Hippocampal formation (tissue), 2 donors: ENCODE measurements at places on chromosomes 12 and 14.
A peak's percentile ranks its signal among the peaks of the same experiment; 100 is the strongest.

- DNase-seq, result no peak
Observed at GRCh38 chr14:92122351-92122677, 545 bp downstream of the CPSF2 start.

GRCh38 chr12:1421091-1421846, 173.1 kb downstream of the FBXL14 start:
- DNase-seq, result no peak

- no peak for DNase-seq
Observed at GRCh38 chr14:68703093-68703492, 89.8 kb downstream of the ZFP36L1 start.

DNA sequence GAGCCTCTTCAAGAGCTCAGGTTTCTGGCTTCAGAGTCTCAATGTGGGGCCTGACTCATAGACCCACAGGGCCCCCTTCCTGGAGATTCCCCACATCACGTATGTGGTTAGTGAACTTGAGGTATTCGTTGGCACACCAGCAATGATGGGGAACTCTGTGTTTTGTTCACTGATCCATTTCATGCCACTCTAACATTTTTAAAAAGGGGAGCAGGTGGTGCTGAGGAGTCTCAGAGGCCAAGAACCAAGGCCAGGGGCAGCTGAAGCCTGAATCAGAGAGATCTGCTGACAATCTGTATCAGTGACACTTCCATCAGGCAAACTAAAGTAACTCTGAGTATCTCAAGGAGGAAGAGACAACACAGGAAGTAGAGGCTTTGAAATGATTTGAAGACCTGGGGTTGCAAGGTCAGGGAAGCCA, 323.4 kb downstream of the VRK1 start:
- no peak for DNase-seq

- peak; percentile 27 for DNase-seq
Observed at GRCh38 chr14:80211153-80212022, at the start of gene DIO2. TSS of gene DIO2 (minus strand) at chr14:80211504. CDS start at chr14:80211472, 32 bp downstream.

DNA sequence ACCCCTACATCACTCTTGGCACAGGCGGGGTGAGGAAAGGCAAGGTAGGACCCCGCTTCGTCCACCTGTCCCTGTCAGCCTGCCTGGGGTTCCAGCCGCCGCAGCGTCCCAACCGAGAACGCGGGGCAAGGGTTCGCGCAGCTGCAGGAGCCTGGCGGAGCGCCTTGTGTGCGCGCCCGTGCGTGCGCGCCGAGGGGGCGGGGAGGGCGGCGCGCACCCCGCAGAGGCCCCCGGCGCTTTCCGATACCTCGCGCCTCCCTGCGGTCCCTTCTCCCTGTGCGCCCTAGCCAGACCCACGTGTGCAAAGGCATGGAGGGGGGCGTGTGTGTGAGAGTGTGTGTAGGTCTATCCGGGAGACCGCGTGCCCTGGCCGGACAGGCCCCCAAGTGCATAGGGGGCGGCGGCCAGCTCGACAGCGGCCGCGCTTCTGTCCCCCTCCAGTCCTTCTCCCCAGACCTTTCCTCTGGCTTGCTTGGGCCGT, 122.4 kb downstream of the TSPAN9 start:
- DNase-seq, result no peak

GRCh38 chr12:11765421-11765816, 115.9 kb downstream of the ETV6 start:
- DNase-seq, result no peak

DNA sequence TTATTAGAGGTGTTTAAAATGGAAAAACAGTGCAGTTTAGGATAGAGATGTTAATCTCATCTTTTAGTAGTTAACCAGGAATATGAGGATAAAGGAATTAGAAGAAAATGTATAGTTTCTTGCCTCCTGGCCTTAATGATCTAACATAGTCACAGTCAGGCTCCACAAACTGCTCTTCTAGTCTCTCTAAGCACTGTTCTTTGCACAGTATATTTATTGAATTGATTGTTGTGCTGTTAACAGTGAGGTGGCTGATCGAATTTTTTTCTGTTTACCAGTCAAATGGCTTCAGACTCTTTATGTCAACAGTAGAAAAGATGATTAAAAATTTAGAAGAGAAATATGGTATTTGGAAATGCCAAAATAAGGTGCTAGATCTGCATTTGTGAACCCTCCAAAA, 37.8 kb downstream of the ATF7IP start:
- no peak for DNase-seq

DNA sequence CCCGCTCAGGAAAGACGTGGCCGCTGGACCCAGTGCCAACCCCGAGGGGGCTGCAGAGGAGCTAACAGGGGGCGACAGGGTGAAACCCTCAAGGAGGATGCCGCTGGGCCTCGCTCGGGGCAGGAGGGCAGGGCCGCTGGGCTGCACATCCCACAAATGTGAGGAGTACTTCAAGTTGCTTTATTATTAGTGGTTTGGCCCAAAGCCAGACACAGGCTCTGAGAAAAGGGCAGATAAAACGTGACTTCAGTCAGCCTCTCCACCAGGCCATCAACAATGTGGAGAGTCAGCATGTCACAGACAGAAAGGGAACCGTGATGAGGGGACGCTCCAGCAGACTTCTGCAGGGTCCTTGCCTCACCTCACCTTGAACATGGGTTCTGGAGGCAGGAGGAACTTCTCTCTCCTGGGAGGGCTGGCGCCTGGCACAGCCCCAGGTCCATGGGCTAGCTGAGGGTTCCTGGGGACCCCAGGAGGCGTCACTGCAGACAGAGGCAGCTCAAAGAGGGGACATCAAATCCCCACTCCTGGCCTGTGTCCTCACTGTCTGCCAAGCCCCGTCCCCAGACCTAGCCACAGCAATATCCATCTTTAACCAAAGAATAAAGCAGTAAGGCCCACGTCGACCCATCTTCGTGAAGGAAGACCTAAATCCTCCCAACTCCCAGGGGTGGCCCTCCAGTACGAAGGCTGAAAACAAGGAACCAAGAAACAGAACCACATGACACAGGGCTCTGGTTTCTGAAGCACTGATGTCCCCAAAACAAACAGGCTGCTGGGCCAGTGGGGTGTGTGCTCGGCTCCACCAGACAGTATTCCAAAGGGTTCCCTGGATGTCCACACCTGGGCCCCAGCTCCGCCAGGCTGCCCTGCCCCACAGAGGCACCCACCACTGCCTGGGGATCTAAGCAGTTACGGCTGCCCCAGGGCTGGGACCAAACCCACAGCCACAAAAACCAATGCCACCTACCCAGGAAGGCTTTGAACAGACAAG, 35.1 kb downstream of the CCDC85C start:
- no peak for DNase-seq

GRCh38 chr14:31241450-31242114, 34.0 kb upstream of the HECTD1 start:
- no peak for DNase-seq

DNA sequence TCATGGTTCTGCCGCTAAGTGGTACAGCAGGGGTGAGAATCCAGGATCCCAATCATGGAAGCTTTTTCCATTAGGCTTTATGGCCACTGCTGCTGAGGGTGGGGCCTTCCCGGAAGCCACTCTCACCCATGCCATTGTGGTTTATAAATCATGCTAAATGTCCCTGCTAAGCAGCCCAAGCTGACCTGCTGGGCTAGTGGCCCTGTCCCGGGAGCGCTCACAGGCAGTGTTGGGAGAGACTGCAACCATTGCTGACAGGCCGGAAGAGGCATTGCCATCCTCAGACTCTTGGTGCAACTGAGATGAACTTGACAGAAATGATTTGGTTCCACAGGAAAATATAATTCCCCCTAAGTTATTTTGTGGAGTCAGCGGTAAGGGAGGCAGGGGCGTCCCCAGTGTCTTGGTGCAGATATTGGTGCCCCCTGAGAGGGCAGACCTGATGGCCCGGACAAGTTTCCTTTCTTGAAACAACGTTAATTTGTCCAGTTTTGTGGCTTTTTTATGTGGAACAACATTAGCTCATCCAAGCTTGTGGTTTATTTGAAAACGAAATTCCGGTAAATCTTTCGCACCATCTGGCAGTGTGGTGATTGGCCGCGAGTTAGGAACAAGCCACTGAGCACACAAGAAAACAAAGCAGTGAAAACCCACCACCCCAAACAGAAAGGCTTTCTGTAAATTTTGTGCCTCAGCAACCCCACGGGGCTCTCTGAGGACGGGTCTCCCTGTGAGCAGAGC, 82.3 kb downstream of the SSPN start:
- DNase-seq, result no peak

DNA sequence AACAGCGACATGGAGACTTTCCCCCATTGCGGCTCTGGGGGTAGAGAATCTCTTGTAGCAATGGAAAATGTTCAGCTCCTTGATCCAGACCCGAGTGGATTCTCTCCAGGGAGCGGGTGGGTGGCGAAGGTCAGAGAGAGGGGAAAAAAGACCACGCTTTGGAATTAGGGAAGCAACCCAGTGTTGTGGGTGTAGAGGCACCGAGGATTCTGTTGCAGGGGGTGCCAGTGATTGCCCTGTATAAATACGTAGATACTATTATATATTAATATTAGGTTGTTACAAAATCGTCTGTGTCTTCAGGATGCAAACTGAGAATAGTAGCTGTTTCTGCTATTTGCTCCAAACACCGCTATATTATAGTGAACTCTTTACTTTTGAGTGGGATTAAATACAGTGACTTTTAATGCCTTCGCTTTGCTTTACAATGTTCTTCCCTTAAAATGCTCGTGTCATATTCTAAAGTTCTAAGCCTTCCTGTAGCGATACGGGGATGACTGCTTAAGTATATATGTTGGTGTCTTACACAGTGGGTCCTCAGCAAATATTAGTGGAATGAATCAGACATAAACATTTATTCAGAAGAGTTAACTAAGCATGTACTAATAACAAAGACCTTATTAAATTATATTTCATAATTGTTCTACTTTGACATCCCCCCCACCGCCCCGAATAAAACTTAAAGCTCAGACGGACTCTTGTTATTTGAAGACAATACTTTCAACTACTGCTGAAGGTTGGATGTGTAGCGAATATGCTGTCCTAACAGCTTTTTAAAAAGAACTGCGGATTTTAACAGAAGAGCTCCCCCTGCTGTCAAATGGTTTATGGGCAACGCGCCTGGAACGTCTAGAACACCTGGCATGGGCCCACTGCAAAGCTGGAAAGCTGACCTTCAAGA, 136.4 kb upstream of the KRAS start:
- peak; percentile 92 for DNase-seq

GRCh38 chr12:25958428-25959070, at the start of gene RASSF8:
TSS of gene RASSF8 (plus strand) at chr12:25958682. CDS start at chr12:26055344, 96,662 bp downstream.
- peak; percentile 60 for DNase-seq

DNA sequence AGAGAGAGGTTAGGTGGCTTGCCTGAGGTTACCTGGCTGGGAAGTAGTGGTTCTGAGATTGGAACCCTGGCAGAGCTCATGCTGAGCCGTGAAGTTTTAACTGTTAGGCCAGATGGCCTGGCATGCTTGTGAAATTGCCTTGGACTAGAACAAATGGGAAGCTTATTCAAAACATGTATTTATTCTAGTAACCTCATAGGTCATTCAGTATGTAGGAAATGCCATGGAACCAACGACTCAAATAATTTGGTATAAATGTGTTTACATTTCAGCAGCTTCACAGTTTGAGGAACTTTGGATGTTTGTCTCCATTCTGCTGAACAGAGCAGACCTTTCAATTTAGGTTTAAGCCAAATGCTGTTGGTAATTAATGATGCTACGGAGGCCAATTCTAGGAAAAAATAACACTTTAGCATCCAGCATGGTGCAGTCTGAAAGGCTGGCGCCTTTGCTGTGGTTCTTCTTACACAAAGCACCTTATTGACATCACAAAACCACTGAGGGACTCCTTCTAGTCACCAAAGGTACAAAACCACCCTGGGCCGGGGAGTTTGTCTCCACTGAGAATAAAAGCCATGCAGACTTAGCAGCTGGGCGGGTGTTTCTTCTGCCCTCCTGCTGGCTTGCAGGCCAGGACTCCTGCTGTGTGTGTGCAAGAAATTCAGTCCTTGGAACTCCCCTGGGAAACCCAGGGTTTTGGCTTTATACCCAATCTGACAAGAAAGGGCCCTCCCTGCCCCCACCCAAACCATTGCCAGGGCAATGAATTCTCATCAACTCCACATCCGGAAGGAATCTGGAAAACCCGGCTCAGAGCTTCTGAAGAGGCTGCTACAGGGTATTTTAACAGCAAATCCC, 64.2 kb downstream of the ELK3 start:
- no peak for DNase-seq

DNA sequence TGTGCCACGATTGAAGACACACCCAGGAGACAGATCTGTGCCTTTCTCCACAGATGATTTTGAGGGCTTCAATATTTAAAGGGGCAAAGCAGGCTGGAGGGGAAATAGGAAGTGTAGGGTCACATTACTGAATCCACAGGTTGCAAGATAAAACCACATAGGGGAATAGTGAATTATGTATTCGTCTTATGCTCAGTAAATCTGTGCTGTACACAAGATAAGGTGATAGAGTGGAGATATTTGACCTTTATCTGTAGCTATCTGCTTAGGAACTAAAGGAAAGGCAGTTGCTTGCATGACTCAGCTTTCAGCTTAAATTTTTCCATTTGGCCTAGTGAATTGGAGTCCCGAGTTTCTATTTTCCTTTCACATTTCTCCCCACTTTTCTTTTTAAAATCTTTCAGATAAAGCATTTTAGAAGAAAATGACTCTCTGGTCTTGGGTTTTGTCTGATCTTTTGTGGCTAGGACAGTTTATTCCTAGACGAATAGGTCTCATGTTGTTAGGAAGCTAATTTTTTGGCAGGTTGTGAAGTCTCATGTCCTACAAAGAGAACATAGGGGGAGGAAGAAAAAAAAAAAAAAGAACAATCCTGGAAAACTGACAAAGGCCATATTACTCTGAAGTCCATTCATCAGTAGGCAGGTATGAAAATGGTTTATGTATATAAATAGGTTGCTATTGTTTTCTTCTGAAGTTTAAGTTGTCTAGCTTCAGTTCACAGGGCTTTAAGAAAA, 55.4 kb downstream of the FBXO33 start:
- no peak for DNase-seq

- DNase-seq, result no peak
Observed at GRCh38 chr14:50757702-50758101, 73.3 kb downstream of the NIN start.

- no peak for DNase-seq
Observed at GRCh38 chr12:15883536-15883935, 1.3 kb downstream of the STRAP start.

GRCh38 chr14:76710056-76711010, 50.9 kb upstream of the VASH1 start:
- peak; percentile 81 for DNase-seq

DNA sequence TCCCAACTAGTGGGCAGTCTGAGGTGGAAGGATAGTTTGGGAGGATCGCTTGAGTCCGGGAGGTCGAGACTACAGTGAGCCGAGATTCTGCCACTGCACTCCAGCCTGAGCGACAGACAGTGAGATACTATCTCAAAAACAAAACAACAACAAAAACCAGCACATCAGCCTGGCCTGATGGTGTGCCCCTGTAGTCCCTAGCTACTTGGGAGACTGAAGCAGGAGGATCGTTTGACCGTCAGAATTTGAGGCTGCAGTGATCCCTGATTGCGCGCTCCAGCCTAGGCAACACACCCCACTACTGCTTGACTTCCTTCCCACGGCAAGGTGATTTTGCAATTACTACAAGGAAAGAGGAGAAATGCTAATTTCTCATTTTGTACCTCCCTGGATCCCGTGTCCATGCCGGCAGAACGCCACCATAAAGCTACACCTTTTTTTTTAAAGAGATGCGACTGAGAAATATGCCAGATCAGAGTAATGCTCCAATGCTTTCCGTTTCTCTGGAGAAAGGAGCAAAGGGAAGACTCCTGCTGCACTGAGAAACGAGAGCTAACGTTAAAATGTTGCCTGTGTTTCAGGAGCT, 672 bp upstream of the SCFD1 start:
- DNase-seq, result no peak
